SIG-M5 (cell line): ENCODE measurements at places on chromosomes 11 and 22.

DNA sequence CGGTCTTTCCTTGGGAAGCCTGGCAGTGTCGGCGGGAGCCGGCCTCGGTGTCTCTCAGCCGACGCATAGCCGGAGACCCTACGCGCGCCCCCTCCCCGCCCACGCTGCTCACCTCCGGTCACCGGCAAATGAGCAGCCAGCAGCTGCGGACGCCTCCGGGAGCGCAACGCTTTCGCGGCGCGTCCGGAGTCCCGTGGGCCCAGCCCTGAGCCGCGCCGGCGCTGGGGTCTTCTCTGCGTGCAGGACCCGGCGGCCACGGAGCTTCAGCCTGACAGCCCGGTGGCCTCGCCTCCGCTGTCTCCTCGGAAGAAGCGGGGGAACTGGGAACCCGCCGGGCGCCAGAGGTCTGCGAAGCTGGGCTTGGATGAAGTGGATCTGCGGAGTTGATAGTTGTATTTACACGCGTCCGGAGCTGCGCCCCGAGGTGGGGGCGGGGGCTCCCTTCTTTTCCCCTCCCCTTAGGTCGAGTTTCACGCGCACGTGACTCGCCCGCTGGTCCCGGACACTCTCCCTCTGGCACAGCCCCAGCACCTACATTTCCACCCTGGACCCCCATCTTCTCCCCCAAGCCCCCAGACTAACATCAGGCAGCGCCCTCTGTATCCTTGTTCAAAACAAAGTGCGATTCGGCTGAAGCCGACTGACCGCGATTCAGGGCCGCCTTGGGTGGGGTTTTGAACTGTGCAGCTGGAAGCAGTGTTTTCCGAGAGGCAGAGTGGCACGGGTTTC is at the start of gene SLC43A1:
TSS of gene SLC43A1 (minus strand) at position 371 of the 729 bp plus-strand sequence. CDS start 1,591 bp downstream, outside the sequence.
- DNase-seq = no peak

DNA sequence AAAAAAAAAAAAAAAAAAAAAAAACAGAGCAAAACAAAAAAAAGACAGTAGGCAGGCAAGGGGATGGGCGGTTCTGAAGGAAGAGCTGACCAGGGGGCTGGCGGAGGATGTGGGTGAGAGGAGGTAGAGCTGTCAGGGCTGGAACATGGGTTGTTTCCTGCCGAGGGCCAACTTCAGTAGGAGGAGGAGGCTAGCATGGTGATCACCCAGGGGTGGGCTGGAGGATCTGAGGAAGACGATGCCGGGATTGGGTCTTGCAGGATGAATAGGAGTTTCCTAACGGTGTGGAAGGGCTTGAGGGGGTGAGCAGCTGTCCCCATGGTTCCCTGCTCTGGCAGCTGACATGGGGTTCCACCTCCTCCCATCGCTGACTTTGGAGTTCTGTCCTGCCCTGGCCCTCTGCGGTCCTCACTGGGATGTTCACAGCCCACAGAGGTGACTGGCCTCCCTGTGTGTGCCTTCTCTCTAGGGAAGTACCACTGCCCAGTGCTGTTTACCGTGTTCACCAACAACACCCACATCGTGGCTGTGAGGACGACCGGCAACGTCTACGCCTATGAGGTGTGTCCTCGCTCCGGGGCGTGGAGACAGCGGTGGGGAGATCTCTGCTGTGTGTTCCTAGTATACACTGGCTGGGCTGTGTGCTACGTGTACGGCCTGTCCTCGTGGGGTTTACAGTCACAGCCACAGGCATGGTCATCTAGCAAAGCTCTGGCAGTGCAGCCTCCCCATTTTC is 15.2 kb downstream of the PPIL2 start:
- no peak for DNase-seq

DNA sequence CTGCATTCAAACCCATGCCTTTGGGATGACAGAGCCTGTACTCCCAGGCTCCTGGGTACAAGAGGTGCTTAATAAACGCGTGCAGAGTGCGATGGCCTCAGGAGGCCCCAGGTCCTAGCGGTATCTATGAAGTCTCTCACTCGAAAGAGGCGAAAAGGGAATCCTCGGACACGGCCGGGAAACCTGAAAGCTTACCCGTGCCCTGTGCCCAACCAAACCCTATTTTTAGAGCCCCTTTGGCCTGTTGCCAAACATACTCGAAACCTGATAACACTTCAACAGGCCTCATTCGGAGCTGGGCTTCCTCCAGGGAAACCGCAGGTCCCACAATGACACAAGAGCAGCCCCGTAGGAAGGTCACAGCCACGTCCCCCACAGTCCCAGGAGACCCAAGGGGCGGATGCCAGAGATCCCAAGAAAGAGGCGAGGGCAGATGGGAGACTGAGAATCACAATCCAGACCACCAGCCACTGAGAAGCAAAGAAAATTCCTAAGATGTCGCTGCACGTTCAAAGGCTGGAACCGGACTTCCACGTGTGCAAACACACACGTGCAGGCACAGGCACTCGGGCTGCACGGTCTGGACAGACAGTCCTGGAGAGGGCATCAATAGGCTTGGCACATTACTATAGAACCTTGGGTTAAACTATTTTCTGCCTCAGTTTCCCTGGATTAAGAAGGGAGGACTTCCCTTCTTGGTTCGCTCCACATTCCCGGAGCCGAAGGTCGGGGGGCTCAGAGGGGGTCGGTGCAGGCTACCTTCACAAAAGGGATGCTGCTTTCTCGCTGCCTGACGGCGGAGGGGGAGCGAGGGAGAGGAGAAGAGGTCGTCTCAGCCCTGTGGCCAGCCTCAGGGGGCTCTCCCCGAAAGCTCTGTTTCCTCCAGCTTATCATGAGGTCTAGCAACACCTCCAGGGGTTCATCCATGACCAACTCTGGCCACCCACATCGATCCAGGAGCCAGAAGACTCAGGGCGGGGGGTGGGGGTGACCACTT is 8.2 kb downstream of the PDGFB start:
- DNase-seq = no peak

GRCh38 chr11:46202149-46202548 is 75.3 kb upstream of the CREB3L1 start:
- no peak for DNase-seq

GRCh38 chr11:87493516-87493915 is 455.8 kb downstream of the TMEM135 start:
- DNase-seq = no peak

- DNase-seq = no peak
Observed at GRCh38 chr22:29871684-29872083, 11.3 kb upstream of the MTMR3 start.

DNA sequence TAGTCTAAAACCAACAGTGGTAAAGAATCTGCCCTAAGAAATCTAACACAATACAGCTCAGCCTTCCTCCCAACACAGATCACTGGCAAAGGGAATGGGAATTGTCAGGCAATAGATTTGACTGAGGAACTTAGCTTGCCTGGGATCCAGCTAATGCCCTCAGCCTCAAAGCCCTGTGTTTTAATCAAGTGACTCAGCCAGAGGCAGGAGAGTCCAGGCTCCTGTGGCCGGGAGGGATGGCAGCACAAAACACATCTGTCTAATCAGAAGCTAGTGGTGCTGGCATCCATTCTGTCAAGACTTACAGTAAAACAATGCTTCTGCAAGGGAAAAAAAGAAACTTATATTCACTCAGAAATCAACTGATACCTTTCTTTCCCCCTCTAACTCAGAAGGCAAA is 5.6 kb downstream of the SYTL2 start:
- no peak for DNase-seq

GRCh38 chr22:16131918-16132317 is 442.1 kb downstream of the POTEH start:
- DNase-seq = no peak

GRCh38 chr11:73389134-73389525 is 12.9 kb downstream of the RELT start:
- DNase-seq = no peak

- no peak for DNase-seq
Observed at GRCh38 chr22:23274146-23274526, 93.8 kb downstream of the BCR start.

DNA sequence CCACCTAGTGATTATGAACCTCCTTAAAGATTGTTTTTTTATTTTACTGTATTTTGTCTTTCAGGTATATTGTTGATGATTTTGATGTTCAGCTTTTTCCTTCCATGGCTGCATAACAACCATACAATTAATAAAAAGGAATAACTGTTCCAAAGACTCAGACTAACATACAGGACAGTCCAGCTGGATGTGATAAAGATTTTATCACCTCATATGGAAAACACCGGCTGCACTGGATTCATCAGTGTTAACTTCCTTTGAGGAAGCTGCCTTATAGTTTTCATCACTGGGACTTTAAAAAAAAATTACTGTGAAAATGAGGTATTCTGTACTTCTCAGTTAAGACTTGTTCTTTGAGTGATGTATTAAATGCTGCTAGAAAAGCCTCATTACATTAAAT is 19.5 kb downstream of the AQP11 start:
- DNase-seq = no peak

DNA sequence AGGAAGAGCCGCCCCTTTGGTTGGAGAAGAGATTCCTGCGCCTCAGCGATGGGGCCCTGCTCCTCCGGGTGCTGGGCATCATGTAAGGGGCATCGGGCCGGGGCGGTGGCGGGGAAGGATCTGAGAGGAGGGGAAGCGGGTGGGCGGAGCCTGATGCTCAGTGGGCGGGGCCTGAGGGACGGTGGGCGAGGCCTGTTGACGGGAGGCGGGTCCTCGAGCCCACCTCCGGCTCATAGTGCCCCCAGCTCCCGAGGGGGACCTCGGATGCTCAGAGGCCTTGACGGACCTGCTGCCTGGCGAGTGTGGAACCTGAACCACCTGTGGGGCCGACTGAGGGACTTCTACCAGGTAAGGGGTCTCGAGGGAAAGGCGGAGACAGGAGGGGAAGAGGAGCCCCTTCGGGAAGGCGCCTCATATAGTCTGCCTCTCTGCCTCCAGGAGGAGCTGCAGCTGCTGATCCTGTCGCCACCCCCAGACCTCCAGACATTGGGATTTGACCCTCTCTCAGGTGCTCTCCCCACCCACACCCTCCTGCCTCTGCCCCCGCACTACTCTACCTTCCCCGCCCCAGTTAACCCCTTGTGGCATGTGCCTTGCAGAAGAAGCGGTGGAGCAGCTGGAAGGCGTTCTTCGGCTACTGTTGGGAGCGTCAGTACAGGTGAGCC is 799 bp downstream of the CCDC88B start:
- DNase-seq = no peak

DNA sequence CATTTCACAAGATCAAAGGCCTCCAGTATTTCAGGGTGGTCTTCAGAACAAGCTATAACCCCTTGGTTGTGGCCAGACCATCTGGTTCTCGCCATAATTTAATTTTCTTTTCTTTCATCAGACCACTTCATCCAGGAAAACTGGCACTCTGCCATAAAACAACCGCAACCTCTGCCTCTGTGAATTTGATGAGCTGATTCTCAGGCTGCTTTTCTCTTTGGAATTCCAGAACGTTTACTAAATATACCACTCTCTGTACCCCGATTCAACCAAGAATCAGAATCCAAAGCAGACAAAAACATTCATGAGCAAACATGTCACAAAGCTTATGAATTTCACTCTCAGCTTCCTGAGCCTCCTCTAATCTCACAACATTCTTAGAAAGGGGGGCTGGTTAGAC is 331.8 kb upstream of the SYN3 start:
- DNase-seq = no peak

DNA sequence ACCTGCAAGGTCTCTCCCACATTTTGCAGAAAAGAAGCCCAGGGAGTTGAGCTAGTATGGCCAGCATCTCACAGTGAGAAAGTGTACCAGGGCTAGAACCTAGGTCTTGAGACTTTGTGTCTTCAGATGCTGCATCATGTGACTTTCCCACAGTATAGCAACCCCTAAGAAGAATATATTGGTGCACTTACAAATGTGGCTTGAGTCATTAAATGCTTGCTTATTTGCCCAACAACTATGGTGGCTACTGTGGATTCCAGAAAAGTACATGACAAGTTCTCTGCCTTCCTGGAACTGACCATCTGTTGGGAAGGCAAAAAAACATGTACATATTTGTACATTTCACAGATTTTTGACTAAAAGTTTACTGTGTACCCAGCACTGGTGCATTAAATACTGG is 55.0 kb downstream of the POLD3 start:
- no peak for DNase-seq

GRCh38 chr11:60762851-60763691 is 6.4 kb downstream of the MS4A15 start:
- DNase-seq = no peak

- DNase-seq = no peak
Observed at GRCh38 chr11:79481795-79482194, 41.0 kb upstream of the TENM4 start.

GRCh38 chr11:17272801-17273200 is 3.7 kb upstream of the NUCB2 start:
- no peak for DNase-seq

- DNase-seq = no peak
Observed at GRCh38 chr11:133306019-133306418, 226.3 kb downstream of the OPCML start.

- no peak for DNase-seq
Observed at GRCh38 chr11:2916892-2917645, 12.2 kb downstream of the PHLDA2 start.

GRCh38 chr11:10515418-10515817 is 25.6 kb downstream of the RNF141 start:
- no peak for DNase-seq

DNA sequence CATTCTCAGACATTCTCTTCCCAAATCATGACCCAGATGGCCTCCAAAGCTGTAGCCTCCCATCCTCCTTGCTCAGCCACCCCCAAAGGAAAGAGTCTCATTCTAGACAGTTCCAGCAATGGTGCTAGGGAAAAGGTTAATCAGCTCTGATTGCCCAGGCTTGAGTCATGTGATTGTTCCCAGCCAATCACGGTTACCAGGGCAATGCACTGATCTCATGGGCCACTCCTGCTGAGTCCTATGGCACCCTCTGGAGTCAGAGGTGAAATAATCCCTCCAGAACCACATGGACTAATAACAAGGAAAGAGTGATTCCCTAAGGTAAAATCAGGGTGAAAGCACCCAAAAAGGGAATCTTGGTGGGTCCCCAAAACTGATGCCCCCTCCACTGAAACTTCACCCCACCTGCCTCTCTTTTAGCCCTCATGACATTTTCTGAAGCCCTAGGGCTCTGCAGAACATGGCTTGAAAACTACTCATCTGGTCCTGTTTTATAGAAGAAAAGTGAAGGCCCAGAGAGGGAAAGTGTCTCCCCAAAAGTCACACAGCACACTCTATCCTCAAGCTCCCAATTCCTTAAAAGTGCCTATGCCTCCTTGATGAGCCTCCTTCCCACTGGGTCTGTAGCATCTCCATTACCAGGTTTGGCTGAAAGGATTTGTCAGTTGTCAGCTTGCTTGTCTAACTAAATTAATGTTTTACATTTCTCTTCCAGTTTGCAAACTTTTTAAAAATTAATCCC is 203.7 kb downstream of the MN1 start:
- DNase-seq = no peak

- DNase-seq = no peak
Observed at GRCh38 chr22:43562843-43563242, 151.0 kb downstream of the MPPED1 start.

- DNase-seq = no peak
Observed at GRCh38 chr22:48838846-48839730, 988.6 kb downstream of the BRD1 start.
